ENCODE measurements at places on chromosomes 5 and 9. TPM values are rescaled to one million over a fixed set of nuclear protein-coding genes. Genes with fewer than 3 reads are reported as not detected.

DNA sequence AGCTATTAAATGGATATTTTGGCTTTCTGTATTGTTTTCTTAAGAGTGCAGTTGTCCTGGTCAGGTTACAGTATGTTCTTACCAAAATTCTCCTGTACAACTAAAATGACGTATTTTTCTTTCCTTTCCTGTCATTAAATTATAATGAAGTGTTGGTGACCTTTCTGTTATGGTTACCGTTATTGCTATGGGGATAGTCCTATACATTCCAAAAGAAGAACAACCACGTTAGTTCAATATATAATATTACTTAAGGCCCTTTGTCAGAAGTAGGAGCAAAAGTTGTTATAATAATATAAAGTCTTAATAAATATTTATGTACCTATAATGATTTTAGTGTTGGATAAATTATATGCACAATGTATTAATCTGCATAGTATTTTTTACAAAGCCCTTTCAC lies 82.4 kb upstream of the NREP start:
- DNase-seq: no peak

DNA sequence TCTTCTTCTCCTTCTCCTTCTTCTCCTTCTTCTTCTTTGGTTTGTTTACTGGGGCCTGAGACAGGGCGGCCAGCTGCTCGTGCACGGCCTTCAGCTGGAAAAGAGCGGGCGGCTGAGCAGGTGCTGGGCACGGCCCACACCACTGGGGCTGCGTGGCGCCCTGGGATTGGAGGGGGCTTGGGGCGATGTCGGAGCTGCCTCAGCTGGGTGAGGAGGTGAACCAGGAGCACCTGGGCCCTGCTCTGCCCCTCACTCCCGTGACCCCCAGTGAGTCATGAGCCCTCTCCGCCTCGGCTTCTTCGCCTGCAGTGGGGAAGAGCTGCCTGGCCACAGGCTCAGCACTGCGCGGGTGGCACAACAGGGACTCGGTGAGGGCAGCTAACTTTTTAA lies 14.9 kb downstream of the BRD3OS start:
- no peak for DNase-seq

DNA sequence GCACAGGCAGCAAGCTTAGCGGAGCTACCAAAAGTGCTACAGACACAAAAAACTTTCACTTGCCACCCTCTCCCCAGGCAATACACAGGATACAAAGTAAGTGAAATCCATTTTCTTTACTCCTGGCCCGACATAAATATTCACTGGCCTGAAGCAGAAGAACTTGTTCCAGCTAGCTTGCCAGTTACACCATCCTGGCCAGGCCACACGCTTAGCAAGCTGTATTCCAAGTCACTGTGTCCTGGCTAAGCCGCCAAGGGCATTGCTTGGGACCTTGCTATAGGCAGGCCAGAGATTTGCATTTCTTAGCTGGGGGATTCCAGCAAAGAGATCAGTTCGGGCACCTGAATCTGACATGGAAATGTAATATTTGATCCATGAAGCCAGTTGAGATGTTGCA lies 71.0 kb upstream of the SLC1A3 start:
- no peak for DNase-seq

DNA sequence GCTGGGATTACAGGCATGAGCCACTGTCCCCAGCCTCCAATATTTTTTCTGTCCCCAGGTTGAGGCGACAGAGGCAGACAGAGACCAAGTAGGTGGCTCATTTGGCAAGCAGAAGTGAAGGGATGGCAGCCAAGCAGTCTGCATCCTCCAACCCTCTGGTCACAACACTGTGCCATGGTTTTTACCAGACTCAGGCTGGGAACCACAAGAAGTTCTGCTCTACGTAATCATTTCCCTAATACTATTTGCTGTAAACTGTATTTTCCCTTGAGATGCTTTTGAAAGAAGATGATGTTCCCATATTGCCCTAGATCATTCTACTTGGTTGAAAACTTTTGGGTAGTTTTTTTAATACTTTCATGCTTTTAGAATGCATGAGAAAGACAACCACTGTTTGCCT lies 40.5 kb downstream of the PTTG1 start:
- no peak for DNase-seq

- DNase-seq: no peak
Observed at GRCh38 chr9:122042056-122042455, 51.1 kb downstream of the TTLL11 start.

DNA sequence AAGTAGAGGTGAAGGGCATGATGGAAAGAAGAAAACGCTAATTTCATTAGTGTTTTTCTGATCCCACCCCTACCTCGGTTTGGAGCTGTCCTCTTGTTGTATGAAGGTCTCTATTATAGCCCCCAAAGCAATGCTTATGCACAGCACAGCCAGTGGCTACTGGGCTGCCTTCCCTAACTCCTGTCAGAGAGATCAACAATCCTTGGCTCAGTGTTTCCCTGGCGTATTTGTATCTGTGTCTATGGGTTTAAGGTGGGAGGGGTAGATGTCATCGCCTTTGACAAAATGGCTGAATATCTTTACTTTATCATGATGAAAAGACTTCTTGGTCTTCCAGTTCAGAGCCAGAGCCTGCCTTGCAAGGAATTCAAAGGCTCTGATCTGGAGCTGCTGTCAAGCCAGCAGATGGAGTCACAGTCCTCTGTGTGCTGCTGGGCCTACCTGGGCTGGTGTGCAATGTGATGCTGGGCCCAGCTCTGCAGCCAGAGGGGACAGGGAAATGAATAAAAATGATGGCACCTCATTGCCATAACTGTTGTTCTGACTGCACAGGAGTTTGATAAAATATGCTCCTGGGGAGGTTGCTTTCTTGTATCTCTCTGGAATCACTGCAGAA lies 20.1 kb upstream of the HSPA9 start:
- DNase-seq: no peak

DNA sequence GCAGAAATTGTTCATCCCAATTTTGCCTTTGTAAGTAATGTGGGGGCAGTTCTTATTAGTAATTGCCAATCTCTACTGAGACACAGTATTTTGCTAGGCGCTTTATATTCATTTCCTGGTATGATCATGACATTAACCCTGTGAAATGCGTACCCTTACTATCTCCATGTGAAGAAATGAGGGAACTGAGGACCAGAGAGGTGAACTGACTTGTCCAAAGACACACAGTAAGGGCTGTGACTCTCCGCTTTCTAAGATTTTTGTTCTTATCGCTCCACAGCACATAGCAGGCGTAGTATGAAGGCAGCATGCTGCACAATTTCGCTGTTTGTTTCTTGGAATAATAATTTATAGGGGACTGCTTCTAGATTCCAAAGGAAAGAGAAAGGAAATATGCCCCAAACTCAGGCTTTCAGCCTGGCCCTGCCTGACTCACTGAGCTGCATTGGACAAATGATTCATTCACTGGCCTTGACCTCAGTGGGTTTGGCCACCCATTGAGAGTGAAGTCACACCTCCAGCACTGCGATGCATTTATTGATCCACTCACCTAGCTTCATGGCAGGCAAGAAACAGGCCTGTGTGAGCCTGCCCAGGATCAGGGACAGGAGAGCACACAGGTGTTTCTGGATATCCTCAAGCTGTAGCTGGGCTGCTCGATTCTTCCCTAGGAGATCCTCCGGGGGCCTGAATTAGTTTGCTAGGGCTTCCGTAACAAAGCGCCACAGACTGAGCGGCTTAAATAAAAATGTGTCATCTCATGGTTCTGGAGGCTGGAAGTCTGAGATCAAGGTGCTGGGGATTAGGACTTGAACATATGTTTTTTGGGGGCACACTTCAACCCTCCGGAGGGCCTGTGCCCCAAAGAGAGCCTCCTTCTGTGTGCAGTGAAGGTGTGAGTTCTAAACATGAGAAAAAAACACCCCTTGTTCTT lies 7.2 kb upstream of the DUSP1 start:
- peak; percentile 82 for DNase-seq

DNA sequence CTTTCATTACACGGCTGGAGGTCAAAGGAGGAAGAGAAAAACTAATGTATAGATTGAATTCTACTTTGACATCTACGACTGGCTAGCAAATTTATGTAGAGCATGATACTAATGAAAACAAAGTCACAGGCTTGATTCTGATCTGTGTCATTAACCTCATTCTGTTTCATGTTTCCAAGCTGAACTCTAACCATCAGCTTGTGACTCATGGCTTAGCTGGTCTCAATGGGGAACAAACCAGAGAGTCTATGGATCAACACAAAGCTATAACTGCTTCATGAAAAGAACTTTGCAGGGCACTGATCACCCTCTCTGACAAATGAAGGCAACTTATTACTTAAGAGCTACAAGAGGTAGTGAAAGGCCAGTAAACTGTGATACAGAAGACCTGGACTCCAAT lies 23.6 kb upstream of the PDE4D start:
- DNase-seq: no peak

GRCh38 chr9:4126996-4127395 lies 172.9 kb downstream of the GLIS3 start:
- no peak for DNase-seq

DNA sequence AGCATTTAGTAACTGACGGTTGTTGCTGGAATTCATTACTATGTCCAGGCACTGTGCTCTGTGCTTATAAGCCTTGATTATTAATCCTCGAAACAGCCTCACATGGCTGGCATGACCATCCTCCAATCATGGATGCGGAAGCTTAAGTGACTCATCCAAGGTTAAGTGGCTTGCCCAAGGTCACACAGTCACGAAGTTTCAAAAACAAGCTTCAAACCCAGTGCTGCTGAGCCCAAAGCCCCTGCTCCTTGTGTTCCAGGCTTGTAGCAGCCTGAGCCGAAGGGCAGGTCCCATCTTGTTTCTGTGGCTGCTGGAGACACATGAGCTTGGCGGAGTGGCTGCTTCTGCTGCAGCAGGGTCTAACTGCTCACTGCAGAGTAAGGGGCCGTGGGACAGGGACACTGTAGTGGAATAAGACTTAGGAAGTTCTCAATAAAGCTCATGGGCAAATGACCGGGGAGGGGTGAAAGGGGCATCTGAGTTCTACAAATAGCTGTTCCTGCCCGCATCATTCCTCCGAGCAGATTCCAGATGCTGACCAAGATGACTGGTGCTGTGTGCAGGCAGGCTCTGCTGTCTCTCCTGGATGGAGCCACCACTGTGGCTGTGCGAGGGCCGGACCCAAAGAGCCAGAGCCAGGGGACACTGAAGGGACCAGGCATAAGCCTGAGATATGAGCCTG lies 32.4 kb downstream of the WHRN start:
- DNase-seq: no peak

GRCh38 chr5:147290261-147290660 lies 55.4 kb downstream of the STK32A start:
- DNase-seq: no peak

DNA sequence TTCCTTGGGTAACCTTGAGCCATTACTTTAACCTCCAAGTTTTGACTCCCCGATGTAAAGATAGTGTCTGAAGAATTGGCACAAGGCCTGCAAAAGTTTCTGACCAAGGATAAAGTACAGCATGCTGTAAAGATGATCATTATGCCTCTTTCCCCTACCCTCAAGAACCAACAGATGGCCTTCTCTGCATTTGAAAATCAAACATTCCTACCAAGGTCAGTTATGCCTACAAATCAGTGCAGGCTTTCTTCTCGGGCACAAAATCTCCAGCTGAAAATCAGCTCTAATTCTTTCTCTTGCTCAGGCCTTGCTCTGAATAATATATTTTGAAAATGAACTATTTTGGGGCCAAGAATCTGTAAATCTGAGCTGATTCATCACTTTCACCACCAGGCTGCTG lies 59.7 kb downstream of the PPP2R2B start:
- DNase-seq: no peak

- no peak for DNase-seq
Observed at GRCh38 chr9:111320631-111321030, 9.4 kb downstream of the OR2K2 start.

DNA sequence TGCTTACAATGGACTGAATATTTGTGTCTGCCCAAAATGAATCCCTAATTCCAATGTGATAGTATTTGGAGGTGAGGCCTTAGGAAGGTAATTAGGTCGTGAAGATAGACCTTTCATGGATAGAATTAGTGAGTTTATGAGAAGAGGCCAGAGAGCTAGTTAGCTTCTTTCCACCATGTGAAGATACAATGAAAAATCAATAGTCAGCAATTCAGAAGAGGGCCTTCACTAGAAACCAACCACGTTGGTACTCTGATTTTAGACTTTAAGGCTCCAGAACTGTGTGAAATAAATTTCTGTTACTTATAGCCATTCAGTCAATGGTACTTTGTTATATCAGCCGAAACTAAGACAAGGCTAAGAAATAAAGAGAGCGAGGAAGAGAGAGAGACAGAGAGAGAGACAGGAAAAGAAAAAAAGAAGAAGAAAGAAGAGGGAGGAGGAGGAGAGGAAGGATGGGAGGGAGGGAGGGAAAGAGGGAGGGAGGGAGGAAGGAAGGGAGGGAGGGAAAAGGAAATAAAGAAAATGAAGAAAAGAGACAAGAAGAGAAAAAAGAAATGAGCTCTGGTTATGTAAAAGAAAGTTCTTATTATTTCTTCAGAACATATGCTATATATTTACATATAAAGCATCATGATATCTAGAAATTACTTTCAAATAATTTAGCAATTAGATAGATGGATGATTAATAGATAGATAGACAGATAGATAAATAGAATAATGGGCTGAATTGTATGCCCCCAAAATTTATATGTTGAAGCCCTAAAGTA lies 1725.3 kb downstream of the EFNA5 start:
- DNase-seq: no peak

- no peak for DNase-seq
Observed at GRCh38 chr5:131021646-131022045, 143.4 kb downstream of the HINT1 start.

DNA sequence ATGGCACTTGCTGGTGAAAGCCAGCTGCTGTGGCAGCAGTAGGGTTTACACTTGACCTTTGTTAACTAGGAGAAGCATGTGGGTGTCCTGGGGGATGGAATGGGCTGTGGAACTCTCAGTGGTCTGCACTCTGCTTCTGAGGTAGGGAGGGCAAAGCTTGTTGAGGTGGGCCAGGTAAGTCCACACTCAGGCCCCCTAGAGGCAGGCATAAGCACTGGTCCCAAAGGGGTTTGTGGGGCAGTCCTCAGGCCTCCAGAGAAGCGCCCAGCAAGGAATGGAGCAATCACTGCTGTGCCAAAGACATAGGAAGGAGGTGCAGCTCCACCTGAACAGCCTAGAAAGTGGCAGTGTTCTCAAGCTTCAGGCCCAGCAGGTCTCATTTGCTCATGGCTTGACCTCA lies 34.7 kb downstream of the INSL4 start:
- no peak for DNase-seq

GRCh38 chr5:141330299-141331080 lies at the start of gene PCDHGA1:
TSS of gene PCDHGA1 (plus strand) at chr5:141330514.
- peak; percentile 70 for DNase-seq

- DNase-seq: peak; percentile 48
Observed at GRCh38 chr5:177382423-177383029, 1.7 kb upstream of the SLC34A1 start.

KCNMB1 gene
- total RNA-seq: not detected

IL4 gene
- total RNA-seq: not detected

ENTR1 gene
- 36.3 TPM for total RNA-seq

DMGDH gene
- 7.3 TPM for total RNA-seq

PCDHAC2 gene
- total RNA-seq: not detected

SPINK5 gene
- total RNA-seq: not detected

AMACR gene
- 19.1 TPM for total RNA-seq

SPATA31C1 gene
- not detected for total RNA-seq
